MCF 10A (cell line): ENCODE measurements at places on chromosomes 3 and 15. TPM values are rescaled to one million over a fixed set of nuclear protein-coding genes. Genes with fewer than 3 reads are reported as not detected.

DNA sequence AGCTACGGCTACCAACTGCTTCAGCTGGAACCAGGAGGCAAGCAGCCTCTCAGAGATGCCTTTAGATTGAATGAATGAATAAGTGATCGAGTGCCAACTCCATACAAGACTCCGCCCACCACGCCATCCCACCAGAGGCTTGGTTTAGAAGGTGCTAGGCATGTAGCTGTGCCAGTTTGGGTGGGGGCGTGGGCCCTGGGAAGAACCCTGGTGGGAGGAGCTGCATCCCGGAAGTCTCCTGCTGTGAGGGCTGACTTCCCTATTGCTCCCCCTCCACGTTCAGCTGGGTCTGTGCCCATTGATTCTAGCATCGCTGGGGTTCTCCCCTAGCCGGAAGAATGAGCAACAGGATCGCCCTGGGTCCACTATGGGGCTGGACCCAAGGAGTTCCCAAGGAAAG, 20.9 kb downstream of the LINGO1 start:
- H3K4me1 ChIP-seq = no peaks in the 10 kb centered on the region
- H3K27ac ChIP-seq = no peak overlapping the region
- H3K36me3 ChIP-seq = no peaks in the 10 kb centered on the region

- no peak overlapping the region for H3K4me3 ChIP-seq
- DNase-seq = peak; percentile 29
- H3K27me3 ChIP-seq = peaks cover 43% of the 10 kb centered on the region
- H3K36me3 ChIP-seq = no peaks in the 10 kb centered on the region
- no peak overlapping the region for H3K27ac ChIP-seq
Observed at GRCh38 chr3:103440539-103441203, 1005.9 kb downstream of the ZPLD1 start.

- H3K27ac ChIP-seq = no peak overlapping the region
- H3K36me3 ChIP-seq = peaks cover 7% of the 10 kb centered on the region
- H3K4me1 ChIP-seq = peaks cover 12% of the 10 kb centered on the region
- no peaks in the 10 kb centered on the region for H3K27me3 ChIP-seq
- no peak for DNase-seq
Observed at GRCh38 chr15:99333413-99333812, 82.1 kb downstream of the LRRC28 start.

- H3K27ac ChIP-seq = peak overlapping the region; percentile 99
- no peak for DNase-seq
- peaks cover 22% of the 10 kb centered on the region for H3K4me1 ChIP-seq
- H3K36me3 ChIP-seq = peaks cover 51% of the 10 kb centered on the region
- H3K4me3 ChIP-seq = peak overlapping the region; percentile 26
- H3K27me3 ChIP-seq = no peaks in the 10 kb centered on the region
Observed at GRCh38 chr3:70981231-70981880, 602.2 kb downstream of the FOXP1 start.

DNA sequence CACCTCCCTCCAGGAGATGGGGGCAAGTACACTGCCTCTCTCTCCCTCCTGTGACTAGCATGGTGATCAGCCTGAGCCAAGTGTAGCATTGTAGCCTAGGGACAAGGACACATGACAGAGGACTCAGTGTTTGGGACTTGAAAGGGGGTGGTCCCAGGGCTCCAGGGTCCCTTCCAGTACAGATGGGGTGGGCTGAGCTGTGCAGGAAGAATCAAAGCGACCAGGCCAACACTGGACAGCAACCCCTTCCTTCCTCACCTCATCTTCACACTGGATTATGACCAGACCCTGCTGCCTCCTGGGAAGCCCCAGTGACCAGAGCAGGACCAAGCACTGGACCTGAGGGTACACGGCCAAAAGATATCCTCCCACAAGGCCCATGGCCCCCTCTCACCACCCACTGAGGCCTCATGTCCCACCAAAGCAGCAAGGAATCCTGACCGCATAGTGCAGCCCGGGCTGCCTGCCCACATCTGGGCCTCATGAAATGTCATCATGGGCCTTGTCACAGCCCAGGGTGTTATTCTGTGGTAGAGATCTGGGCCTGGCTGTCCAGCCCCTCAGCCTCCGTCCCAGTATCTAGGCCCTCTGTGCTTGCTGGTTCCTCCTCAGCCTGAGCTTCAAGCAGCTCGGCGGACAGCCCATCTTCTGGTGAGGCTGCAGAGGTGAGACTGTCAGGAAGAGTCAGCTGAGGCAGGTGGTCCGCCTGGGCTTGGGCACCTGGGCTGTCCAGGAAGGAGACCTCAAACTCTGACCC, 9.5 kb downstream of the GORASP1 start:
- no peaks in the 10 kb centered on the region for H3K27me3 ChIP-seq
- H3K36me3 ChIP-seq = peaks cover 61% of the 10 kb centered on the region
- H3K4me1 ChIP-seq = no peaks in the 10 kb centered on the region

DNA sequence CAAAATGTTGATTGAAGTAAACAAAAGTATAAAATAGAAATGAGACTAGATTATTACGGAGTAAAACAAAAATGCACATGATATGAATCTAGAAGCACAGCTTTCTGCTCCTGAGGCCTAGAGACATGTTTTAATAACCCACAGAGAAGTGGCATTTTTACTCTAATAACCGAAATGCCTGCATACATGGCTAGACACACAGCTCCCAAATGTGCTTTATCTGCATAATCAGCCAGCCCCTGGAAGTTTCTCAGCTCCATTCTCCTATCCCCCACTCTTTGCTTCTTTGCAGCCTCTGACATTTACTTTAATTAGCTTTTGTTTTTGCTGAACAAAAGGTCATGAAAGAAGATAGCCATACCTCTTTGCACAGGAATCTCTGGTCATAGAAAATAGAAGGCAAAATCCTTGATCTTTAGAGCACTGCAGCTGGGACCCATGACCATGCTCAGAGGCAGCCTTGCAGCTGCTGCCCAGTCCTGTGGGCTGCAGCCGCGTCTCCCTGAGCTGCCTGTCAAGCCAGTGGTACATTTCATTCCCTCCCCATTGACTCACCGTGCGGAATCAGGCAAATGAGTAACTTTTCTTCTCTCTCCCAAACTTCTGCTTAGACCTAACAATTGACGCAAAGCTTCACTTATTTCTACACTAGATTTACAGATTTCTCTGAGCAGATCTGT, at the start of gene VEPH1:
VEPH1 (minus strand) TSS at position 501 of the 680 bp plus-strand sequence. CDS start 8,067 bp downstream, outside the sequence.
- H3K4me1 ChIP-seq = peaks cover 21% of the 10 kb centered on the region
- no peak within 1 kb of the TSS for H3K4me3 ChIP-seq
- no peak for DNase-seq
- no peak within 1 kb of the TSS for H3K27ac ChIP-seq

GRCh38 chr3:98343647-98344507, 9.8 kb upstream of the OR5K4 start:
- peak; percentile 86 for DNase-seq
- H3K27ac ChIP-seq = no peak overlapping the region
- H3K36me3 ChIP-seq = no peaks in the 10 kb centered on the region
- H3K4me1 ChIP-seq = peaks cover 5% of the 10 kb centered on the region
- no peak overlapping the region for H3K4me3 ChIP-seq
- H3K27me3 ChIP-seq = peaks cover 57% of the 10 kb centered on the region

DNA sequence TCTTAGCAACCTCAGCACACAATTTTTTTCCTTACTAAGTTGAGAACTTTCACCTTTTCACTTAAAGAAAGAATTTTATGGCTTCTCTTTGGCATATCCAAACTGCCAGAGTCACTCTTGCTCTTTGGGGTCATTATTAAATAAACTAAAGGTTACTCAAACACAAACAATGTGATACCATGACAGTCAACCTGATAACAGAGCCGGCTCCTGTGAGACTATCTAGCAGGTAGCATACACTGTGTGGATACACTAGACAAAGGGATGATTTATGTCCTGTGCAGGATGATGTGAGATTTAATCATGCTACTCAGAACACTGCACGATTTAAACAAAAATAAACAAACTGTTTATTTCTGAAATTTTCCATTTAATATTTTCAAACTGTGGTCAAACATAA, 35.6 kb downstream of the LRRFIP2 start:
- DNase-seq = no peak
- no peaks in the 10 kb centered on the region for H3K27me3 ChIP-seq
- H3K4me3 ChIP-seq = no peak overlapping the region
- peaks cover 6% of the 10 kb centered on the region for H3K4me1 ChIP-seq
- H3K27ac ChIP-seq = no peak overlapping the region
- H3K36me3 ChIP-seq = peaks cover 11% of the 10 kb centered on the region

DNA sequence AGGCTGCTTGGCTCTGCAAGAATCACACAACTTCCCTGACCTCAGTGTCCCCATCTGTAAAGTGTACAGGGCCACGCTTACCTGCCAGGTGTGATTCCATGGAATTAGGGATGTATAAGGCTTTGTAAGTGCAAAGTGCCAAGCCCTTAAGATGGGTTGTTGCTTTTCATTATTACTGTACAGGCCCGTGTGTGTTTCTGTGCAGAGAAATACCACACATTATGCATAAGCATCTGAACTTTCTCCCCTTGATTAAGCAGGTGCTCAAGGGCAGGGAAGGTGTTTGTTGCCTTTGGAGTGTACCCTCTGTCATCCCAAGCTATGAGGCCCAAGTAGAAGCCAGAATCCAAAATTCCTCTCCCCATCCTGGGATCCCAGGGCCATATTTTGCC, 13.6 kb upstream of the HRH1 start:
- H3K36me3 ChIP-seq = no peaks in the 10 kb centered on the region
- H3K27me3 ChIP-seq = no peaks in the 10 kb centered on the region
- peak overlapping the region; percentile 16 for H3K27ac ChIP-seq
- H3K4me3 ChIP-seq = peak overlapping the region; percentile 38

DNA sequence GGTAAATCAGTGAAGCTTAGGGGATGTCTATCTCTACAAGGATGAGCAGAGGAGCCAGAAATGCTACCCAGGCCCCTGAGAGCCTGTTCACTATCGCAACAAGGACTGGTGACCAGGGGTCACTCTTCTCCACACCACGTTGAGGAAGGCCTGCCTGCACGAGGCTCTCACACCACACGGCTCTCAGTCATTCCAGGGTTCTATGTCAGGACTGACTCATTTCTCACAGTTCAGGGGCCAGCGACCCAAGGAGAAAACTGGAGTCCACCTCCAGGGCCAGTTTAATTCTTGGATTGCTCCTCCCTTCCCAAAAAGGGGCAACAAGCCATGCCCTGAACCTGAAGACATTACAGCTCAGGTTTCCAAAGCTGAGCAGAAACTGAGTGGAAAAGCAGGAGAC, 33.9 kb downstream of the ANP32A start:
- H3K27me3 ChIP-seq = no peaks in the 10 kb centered on the region
- no peak overlapping the region for H3K27ac ChIP-seq
- H3K4me3 ChIP-seq = no peak overlapping the region
- peaks cover 49% of the 10 kb centered on the region for H3K36me3 ChIP-seq
- no peak for DNase-seq

DNA sequence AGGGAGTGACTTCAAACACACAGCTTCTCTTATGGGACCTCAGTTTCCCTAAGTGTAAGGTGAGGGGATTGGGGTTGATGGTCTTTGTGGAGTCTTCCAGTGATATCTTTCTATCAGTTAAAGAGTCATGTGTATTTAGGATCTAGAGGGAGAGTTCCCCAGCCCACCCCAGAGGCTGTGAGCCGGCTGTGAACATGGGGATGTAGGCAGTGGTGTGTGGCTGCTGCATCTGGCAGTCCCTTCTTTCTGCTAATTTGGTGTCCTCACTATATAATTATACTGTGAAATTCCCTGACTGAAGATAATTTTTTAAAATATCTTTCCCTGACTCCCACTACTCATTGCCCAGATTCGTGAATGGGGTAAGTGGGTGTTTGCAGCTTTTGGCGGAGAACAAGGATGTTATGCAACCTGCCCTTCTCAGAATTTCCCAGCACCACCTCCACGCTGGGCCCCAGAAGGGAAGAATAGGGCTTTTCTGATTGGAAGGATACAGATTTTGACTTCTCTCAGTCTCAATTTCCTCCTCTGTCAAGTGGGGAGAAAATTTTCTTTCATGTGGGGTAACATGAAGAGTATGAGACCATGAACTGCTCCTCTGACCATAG, 79.0 kb upstream of the RASGRF1 start:
- peak overlapping the region; percentile 81 for H3K27ac ChIP-seq
- H3K27me3 ChIP-seq = no peaks in the 10 kb centered on the region
- H3K4me3 ChIP-seq = no peak overlapping the region
- peaks cover 6% of the 10 kb centered on the region for H3K36me3 ChIP-seq
- peaks cover 21% of the 10 kb centered on the region for H3K4me1 ChIP-seq

- H3K36me3 ChIP-seq = no peaks in the 10 kb centered on the region
- peaks cover 44% of the 10 kb centered on the region for H3K27me3 ChIP-seq
- H3K4me3 ChIP-seq = no peak overlapping the region
- peaks cover 11% of the 10 kb centered on the region for H3K4me1 ChIP-seq
- DNase-seq = no peak
Observed at GRCh38 chr3:37673401-37673800, 188.3 kb upstream of the CTDSPL start.

DNA sequence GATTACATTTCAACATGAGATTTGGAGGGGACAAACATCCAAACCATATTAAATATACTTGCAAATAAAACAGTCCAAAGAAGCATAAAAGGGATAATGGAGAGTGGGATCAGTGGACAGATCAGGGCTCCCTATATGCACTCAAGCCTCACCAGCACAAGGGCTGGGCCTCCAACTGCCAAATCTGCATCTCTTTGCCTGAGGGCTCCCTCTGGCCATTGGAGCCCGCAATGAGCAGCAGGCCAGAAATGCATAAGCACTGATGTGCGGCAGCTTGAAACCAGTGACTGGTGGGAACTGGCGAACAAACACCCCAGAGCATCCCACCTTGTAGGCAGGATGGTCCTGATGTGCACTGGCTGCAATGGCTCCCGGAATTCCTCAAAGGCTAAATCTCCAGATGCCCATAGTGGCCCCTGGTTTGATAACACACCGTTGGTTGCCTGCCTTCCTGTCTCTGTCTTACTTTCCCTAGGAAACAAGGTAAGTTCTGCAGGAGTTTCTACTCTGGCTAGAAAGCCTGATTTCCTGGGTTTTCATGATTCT, 55.9 kb upstream of the POMGNT2 start:
- no peak overlapping the region for H3K4me3 ChIP-seq
- no peaks in the 10 kb centered on the region for H3K27me3 ChIP-seq
- H3K4me1 ChIP-seq = no peaks in the 10 kb centered on the region

- H3K27ac ChIP-seq = no peak overlapping the region
- H3K4me3 ChIP-seq = no peak overlapping the region
- DNase-seq = no peak
- H3K4me1 ChIP-seq = no peaks in the 10 kb centered on the region
- H3K27me3 ChIP-seq = no peaks in the 10 kb centered on the region
- H3K36me3 ChIP-seq = no peaks in the 10 kb centered on the region
Observed at GRCh38 chr3:150830745-150831144, 67.8 kb upstream of the SIAH2 start.

- H3K27ac ChIP-seq = no peak overlapping the region
- no peaks in the 10 kb centered on the region for H3K27me3 ChIP-seq
- peaks cover 17% of the 10 kb centered on the region for H3K4me1 ChIP-seq
- peaks cover 16% of the 10 kb centered on the region for H3K36me3 ChIP-seq
- DNase-seq = peak; percentile 52
- H3K4me3 ChIP-seq = no peak overlapping the region
Observed at GRCh38 chr3:11377719-11378118, 105.5 kb downstream of the ATG7 start.

- no peak overlapping the region for H3K27ac ChIP-seq
- no peaks in the 10 kb centered on the region for H3K4me1 ChIP-seq
- H3K4me3 ChIP-seq = no peak overlapping the region
- peaks cover 62% of the 10 kb centered on the region for H3K27me3 ChIP-seq
Observed at GRCh38 chr3:192326656-192327055, 400.7 kb downstream of the FGF12 start.

The CFAP92 gene
- total RNA-seq = 0.10 and 0.16 TPM in 2 replicates

The NPAP1 gene
- total RNA-seq = not detected in 2 replicates

The EHD4 gene
- 24.2 and 27.1 TPM in 2 replicates for total RNA-seq
